Muscle of leg (tissue), 16 donors: ENCODE measurements at places on chromosomes 3 and 15. TPM values are rescaled to one million over a fixed set of nuclear protein-coding genes. Genes with fewer than 3 reads are reported as not detected.

DNA sequence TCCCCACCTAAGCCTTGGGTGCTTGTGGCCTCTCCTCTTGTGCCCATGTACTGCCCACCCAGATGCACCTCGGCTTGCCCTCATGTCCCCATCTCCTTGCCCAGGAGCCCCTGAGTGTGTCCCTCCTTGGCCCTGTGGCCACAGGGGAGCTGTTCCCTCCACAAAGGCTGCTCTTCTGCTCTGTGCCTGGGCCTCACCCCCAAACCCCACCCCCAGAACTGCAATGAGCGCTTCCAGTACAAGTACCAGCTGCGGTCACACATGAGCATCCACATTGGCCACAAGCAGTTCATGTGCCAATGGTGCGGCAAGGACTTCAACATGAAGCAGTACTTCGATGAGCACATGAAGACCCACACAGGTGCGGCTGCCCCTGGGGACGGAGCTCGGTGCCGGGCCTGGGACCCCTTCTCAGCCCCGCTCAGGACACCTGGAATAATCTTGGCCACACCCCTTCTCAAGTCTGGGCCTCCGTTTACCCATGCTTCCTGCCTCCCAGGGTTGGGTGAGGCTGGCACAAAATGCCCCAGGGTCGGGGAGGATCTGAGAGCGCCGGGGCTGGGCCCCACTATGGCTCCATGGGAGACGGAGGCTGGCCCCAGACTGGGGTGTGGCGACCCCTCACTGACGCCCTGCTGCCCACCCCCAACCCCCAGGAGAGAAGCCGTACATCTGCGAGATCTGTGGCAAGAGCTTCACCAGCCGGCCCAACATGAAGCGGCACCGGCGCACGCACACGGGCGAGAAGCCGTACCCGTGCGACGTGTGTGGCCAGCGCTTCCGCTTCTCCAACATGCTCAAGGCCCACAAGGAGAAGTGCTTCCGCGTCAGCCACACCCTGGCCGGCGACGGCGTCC is 10.3 kb downstream of the ZBTB47 start:
- no peak for DNase-seq

DNA sequence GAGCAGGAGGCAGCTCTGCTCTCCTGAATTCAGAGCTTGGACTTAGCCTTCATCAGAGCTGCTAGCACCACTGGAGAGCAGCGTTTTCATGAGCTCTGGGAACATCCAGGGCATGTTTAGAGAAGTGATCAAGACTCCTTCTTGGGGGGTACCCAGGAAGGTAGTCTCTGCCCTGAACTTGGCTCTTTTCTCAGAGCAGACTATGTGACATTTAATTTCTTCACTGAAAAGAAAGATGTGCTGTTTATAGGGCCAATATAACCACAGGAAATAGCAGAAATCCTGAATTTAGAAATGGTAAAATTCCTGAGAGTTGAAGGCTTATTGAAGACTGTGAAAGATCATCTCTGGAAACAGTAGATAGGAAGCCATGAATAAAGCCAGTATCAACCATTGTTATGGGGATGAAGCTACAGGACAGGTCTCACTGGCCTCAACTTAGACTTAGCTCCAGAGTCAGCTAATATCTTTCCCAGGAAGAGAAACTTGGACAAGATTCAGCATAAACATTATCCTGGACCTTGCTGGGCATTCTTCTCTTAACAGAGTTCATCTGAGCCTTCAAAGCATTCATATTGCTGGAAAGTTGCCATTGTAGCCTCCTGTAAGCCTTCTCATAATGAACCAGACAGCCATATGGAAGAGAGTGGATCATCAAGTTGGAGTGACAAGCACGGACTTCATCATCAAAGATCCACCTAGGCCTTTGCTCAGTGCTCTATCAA is 386.6 kb upstream of the THBS1 start:
- DNase-seq, result no peak

The STXBP5L gene
- polyA plus RNA-seq, result 0.01 TPM

The PARL gene
- polyA plus RNA-seq, result 25.2 TPM

The TEX55 gene
- not detected for polyA plus RNA-seq
